ENCODE measurements at places on chromosomes 12 and 14.

DNA sequence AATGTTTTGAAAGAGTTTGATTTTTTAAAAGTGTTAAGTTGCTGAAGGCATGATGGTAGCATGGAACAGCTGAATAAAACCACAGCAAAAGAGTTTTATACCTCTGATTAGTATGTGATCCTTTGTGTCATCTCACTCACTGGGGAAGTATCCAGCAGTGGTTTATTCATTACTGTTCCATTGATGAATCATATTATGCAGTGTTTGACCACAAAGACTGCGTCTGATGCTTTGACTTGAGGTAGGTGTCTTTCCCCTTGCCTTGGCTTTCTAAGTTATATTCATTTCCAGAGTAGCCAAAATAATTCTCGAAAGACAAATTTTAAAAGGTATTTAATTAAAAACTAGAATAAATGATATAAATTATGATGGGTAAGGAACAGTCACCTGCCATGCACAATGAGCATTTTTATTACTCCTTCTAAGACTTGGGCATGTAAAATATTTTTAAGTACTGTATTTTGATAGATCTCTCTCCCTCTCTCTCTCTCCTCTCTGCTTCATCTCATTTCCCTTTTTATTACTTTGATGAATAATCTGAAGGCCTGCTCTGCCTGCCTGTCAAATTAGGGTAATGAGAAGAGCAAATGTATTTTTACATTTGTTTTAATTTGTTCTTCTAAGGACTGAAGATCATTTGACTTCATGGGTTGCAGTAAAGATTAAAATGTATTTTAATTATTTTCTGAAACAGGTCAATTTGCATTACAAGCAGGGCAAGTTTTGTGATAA, 164.9 kb downstream of the NAV3 start:
- no peak for DNase-seq

GRCh38 chr14:93683226-93683625, 105.1 kb downstream of the PRIMA1 start:
- DNase-seq = no peak

DNA sequence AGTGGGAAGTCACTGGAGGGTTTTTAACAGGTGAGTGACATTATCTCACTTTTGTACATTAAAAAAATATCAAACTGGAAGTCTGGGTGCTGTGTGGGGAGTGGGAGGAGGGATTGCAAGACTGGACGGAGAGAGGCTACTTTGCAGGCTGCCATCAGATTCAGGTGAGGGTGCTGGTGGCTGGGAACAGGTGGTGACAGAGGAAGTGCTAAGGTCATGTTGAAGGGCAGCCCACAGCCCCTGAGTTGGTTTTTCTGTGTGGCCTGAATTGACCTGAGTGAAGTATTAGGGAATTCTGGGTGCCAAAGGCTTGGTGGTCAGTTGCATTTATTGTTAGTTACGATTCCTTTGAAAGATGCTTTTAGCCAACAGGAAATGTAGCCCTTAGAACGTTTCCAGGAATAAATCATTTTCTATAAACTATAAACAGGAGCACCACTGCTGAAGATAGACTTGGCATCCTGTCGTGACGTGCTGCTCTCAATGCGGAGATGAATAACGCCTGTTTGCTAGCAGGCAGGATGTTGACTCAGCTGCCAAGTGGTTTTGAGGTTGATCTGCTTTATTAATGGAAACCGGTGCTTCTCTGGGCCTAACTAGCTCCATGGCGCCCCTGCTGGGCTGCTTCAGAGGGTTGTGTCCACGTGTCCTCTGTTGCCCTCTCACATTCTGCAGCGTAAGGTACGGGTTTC, 707.5 kb upstream of the TMEM132C start:
- DNase-seq = peak; percentile 39

GRCh38 chr12:92898755-92899154, 30.3 kb downstream of the EEA1 start:
- no peak for DNase-seq

DNA sequence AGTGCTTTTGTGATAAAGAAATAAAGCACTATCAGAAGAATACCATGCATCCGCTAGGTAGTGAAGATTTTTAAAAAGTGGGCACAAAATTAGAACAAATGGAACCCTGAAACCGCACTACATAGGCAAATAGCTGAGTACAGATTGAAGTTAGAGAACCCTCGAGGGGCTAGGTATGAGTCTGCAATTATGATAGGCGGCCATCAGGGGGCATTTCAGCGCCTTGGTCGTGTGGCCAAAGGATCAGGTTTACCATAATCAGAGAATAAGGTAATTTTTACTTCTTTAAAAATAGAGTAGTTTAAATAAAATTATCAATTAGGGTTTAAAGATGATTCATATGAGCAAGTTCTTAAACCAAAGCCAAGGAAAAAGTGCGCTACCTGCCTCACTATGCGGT, 129.8 kb downstream of the TMX1 start:
- DNase-seq = no peak

DNA sequence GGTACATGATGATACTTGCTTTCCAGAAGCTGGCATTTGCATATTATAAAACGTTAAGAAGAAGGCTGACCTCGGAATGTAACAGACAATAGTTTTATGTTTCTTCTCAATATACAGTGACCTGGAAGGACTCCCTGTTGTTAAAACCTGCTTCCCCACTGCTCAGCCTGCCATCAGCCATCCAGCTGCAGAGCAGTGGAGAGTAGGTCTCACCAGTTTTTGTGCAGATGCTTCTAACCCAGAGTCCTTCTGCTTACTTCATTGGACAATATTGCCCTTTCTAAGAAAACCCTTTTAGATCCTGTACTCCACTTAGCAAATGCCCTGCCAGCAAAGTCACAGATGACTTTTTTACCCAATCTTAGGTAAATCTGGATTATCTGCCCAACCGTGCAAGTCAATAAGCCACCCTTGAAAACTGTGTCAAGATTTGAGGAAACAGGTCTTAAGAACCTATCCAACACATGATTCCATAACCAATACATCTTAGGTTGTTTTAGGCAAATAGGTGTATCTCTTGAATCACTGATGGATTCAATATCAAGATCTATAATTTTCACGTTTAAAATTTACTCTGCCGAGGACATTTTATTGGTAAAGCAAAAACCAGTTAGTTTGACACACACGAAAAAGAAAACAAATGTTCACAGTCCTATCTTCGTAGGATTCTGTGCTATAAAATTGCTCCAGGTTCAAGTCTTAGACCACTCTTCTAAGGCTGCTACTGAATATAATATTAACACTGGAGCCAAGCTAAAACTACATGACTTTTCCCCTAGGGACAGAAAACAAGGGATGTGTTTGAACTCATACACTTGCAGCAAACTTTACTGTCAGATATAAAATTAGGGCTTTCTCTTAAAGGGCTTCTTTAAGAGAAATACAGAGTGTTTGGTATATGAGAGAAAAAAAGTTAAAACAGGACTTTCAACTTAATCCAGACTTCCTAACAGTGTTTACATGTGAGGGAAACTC, 5.7 kb downstream of the PHLDA1 start:
- no peak for DNase-seq

- DNase-seq = no peak
Measured at GRCh38 chr12:78324234-78324633, 493.5 kb downstream of the NAV3 start.

DNA sequence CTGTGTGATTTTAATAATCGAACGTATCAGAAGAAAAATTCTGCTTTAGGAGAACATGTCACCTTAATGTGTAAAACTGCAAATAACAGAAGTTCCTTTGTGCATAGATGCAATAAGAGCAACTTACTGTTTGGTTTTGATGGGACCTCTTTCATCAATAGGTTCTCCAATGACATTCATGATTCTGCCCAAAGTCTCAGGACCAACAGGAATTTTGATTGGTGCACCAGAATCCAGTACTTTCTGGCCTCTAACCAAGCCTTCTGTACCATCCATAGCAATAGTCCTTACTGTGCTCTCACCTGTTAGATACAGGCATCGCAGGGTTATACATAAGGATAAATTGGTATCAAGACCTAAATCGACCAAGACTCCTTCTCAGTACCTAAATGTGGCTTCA, 1.1 kb downstream of the ATP5F1B start:
- no peak for DNase-seq

- no peak for DNase-seq
Measured at GRCh38 chr12:2924019-2924418, 33.3 kb downstream of the TULP3 start.

DNA sequence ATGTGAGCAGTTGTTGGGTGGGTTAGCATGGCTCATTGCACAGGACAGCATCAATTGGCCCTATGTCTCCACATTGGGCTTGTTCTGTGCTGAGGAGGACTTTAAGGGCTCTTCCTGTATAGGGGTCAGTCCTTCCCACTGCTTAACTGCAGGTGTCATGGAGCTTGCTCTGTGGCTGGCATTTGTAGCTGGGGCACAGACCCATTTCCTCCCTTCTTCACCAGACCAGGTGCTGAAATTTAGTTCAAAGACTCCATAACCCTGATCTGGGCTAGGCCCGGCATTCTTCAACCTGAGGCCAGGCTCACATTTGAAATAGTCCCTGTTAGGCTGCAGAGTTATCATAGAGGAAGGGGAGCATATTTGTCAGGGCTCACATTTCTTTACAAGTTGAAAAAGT, 12.8 kb downstream of the CHST11 start:
- DNase-seq = no peak

DNA sequence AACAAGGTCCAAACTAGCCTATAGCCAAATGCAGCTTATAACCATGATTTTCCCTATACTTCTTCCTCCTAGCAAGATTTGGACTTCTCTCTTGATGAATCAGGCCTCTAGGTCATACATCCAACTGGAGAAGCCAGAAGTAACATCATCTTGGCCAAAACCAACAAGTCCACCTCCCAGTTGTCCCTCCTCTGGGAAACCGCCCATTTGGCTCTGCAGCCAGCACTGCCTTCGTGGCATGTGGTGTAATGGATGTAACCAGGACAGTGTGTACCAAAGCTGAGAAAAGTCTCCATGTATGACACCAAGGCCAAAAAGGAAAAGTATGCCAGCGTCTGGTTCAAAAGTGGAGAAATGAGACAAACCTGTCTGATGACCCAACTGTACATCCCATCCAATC, 59.3 kb upstream of the VASH1 start:
- no peak for DNase-seq

GRCh38 chr12:127083008-127083949, 1183.7 kb upstream of the TMEM132C start:
- DNase-seq = peak; percentile 57

DNA sequence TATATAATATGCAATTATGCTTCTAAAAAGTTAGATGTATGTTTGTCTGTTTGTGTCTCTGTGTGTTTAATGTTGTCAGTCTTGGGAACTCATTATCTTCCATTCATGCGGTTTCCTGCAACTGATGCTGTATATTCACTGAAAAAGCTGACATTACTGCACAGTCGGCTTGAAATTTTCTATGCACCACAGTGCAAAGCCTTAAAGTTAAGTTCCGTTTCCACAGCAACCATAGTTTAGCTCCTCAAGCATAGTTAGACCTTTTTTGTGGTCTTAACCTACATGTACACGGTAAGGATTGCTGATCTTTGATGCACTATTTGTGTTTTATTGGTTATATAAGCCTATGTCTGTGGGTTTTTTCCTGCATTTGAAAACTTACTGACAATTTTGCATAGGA, 309.4 kb downstream of the KCNC2 start:
- DNase-seq = peak; percentile 45

- no peak for DNase-seq
Measured at GRCh38 chr12:12819752-12820311, 6.7 kb downstream of the DDX47 start.

GRCh38 chr12:120960657-120961056, 17.7 kb upstream of the HNF1A start:
- DNase-seq = no peak

- DNase-seq = no peak
Measured at GRCh38 chr14:100108840-100109593, 43.8 kb downstream of the EVL start.

- DNase-seq = no peak
Measured at GRCh38 chr12:111757361-111758119, 9.2 kb upstream of the ALDH2 start.

DNA sequence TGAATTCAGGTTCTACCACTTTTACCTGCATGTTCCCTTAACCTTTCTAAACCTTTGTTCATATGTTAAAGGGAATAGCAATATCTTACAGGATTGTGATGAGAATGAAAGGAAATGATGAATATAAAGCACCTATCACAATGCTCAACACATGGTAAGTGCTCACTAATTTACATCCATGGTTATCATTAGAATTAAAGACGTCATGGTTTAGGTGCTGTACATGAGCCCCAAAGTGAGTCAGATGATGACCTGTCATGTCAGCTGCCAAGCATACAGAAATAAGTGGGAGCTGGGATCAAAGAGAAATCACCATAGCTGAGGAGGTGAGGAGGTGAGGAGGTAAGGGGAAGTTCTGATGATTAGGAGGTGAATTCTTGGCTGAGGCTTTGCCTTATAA, 135.9 kb upstream of the ATP2B1 start:
- no peak for DNase-seq

DNA sequence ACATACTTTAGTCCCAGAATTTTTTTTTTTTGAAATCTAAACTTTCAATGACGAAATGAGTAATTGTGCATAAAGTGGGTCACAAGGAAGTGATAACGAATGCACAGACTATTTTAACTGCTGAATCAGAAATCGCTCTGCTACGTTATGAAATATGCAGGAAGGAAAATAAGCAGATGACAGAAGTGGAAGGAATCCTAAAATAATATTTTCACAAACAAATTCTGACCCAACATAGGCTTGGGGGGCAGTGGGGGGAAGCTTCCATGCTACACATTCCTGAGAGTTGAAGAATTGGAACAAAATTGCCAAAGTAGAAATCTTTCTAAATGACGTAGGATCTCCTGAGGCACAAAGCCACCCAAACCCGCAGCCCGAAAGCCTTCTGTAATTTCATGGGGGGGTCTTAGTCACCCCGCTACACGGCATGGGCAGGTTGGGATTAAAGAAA, 89.6 kb downstream of the ARF6 start:
- DNase-seq = peak; percentile 40

DNA sequence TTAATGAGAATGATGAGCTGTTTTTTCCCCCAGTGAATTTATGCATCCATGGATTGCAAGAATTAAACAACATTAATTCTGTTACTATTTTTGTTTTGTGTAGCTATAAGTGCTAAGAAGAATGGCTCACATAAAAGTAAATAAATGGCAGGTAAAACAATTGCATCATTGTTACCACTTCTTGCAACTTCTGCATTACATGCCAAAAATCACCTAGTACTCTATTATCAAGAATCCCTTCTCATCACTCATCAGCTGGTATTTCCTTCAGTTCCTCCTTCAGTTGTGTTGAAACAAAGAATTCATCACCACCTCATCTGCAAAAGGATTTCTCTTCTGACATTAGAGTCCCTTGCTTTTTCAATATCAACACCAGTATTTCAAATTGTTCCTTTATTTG, 773 bp downstream of the A2M start:
- DNase-seq = no peak
